ENCODE measurements at places on chromosomes 2 and 18.

- no peak for DNase-seq
Measured at GRCh38 chr2:9021563-9022211, 18.2 kb upstream of the MBOAT2 start.

DNA sequence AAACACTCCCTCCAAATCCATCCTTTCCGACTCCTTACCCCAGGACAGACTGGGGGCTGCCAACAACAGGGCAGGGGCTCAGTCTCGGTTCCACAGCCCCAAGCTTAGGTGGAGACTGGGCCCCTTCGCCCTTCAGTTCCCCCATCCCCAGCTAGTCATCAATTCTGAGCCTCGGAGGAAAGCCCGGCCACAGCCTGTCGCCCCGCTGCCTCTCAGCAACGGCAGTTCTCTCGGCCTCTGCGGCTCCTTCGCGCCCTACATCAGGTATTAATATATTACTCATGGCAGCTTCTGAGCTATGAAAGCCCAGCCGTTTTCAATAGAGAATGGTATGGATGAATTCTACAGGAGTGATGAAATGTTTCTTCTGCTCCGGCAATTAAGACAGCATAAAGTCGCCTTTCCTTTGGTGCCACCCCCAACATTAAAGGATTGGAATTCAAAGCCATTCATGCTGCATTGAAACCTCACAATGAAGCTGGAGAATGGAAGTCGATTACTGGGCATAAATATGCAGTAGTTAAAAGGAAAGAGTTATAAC lies 2.8 kb downstream of the HDAC4 start:
- no peak for DNase-seq

DNA sequence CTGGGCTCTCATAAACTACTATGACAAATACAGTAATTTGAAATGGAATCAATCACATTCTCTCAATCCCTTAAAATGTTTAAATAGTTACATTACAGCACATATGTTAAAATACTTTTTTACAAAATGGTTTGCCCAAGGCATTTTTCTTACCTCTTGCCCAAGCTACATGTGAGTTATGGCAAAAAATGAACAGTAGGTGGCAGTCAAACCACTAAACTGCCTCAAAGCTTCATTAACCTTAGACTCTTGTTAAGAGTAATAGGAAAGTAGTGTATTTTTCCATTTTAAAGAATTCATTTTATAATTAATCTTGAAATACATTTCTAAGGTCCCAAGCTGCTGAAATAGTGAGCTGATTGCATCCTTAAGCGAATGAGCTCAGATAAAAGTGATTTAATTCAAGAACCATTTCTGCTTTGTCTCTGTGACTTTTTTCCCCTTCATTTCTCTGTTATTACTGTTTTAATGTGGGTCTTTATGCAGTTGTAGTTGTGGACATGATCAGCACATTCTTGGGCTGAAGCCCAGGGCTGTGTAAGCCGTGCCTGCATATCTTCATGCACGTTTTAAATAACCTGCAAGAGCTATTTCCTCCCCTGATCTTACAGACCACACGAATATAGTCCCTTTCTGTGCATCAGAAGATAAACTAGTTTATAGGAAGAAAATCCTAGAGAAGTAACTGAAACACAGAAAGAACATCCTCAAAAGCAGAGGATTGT lies 311.8 kb downstream of the LNPK start:
- peak; percentile 79 for DNase-seq

- peak; percentile 3 for DNase-seq
Measured at GRCh38 chr2:239775623-239776435, 249.3 kb downstream of the NDUFA10 start.

- no peak for DNase-seq
Measured at GRCh38 chr18:71673498-71673897, 870.6 kb downstream of the CBLN2 start.

DNA sequence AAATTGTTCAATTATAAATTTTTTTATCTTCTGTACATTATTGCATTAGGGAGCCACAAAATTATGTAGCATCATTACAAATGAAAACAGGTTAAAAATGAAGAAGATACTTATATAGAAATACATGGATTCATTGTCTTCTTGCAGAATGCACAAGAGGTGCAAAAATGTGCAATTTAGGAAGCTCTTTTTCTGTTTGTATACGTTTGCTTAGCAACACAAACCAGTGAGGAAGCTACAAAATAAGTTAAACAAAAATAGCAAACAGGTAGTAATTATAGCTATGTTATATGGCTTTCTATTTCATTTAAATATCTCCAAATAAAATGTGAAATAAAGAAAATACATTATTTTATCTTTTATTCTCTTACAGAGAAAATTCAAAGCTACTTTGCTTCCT lies 177.6 kb upstream of the SESTD1 start:
- DNase-seq: no peak

GRCh38 chr2:46690825-46691224 lies 211.5 kb downstream of the TMEM247 start:
- peak; percentile 94 for DNase-seq

GRCh38 chr2:25697559-25698341 lies 24.4 kb upstream of the DTNB start:
- no peak for DNase-seq

DNA sequence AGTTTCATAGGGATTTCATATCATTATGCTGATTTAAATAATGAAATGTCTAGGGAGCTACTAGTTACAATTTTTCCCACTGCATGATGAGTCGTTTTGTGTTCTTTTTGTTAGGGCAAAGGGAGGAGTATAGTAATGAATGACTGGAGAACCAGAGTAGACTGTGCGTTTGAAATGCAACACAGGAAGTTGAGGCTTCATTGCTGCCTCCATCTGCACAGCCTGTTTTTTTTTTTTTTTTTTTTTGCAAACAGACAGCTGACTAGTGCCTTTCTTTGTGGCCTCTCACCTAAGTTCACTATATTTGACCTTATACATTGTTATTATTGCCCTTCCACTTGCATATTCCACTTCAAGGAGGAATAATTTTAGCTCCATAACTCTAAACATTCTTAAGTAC lies 286.7 kb upstream of the LRRTM1 start:
- no peak for DNase-seq

- no peak for DNase-seq
Measured at GRCh38 chr2:235903782-235904584, 264.2 kb downstream of the GBX2 start.

DNA sequence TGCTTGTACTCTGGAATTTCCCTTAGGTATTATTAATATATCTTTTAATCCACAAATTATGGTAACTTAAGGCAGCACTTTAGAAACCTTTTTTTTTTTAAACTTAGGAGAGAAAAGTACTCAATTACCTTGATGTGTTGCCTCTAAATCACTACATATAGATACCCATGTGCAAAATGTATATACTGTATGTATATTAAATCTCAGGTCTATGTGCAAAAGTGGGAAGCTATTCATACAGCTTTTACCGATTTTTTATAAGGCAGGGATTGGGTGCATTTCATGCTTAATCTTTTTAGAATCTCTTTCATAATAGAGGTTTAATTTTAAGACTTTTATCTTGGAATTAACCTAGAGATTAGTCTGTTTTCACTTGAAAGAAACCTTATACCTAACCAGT lies 3.4 kb downstream of the EML4 start:
- DNase-seq: no peak

DNA sequence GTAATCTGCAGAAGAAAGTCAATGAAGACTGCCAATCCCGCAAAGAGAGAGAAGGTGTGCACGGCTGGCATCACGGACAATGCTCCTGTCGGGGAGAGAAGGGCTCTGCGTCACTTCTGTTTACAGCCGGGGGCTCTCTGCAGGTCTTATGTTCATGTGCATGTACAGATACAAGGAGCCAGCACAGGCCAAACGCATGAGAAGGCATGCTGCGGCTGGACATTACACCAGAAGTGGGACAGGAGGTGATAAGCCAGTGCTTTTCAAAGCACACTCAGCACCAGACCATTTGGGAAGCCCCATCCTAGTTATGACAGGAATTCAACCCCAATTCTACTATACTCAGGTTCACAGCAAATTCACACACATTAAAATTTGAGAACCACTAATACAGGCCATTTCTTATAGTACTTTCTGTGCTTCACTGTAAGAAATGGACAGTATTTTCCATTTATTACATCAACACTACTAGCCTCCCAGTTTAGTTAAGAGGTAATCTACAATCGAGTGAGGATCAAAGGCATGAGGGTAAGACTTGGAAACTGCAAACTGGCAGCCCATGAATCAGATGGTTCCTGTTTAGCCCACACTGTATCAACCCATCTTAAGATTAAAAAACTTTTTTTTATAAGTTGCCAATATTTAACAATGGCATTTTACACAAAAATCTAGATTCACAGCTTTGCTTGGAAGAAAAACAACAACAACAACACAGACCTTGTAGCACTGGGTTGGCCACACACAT lies 38.2 kb downstream of the RMC1 start:
- peak; percentile 84 for DNase-seq

GRCh38 chr2:11524470-11524869 lies 9.4 kb upstream of the GREB1 start:
- DNase-seq: no peak

GRCh38 chr18:79480171-79481045 lies 84.7 kb downstream of the NFATC1 start:
- DNase-seq: no peak

DNA sequence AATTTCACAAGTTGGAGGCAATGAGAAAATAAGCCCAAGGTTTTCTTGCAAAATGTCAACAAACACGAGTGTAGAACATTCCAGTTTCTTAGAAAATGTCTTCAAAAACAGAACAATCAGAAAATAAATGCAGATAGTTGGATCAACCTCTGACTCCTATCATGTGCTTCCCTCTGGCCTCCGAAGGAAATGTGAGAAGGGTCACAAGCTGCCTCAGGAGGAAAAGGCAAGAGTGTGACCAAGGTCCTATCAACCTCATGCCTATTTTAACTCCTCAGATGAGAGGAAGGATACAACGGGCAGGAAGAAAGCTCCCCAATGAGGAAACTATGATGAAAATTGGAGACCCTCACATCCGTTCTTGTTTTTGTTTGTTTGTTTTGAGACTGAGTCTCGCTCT lies 7.9 kb downstream of the SCYGR5 start:
- DNase-seq: peak; percentile 19

GRCh38 chr2:174551697-174552096 lies 45.9 kb downstream of the WIPF1 start:
- no peak for DNase-seq

DNA sequence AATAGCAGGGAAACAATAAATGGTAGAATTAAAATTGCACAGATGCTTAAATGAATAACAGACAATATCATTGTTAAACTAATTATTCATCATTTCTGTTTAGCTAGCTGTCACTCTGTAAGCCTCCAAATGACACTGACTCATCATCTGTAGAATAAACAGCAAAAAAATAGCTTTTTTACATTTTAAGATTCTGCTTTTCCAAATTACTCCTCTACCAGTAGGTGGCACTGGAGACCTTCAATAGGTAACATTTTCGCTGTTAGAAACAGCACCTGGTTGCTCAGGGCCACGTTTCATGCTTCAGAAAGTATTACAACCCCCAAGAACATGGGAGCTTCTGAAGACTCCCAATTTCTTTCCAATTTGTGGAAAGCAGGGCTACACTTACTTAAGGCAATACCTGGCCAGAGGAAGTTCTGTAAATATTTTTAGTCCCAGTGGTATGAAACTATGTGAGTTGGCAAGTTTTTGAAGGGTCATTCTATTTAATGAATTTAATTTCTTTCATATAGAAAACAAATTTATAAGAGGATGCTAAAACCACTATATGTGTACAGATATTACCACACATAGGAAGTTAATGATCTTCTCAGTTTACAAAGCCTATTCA lies 45.4 kb downstream of the TTN start:
- DNase-seq: peak; percentile 34
